Osteocyte (in vitro differentiated cells): ENCODE measurements at places on chromosomes 6 and 20. TPM values are rescaled to one million over a fixed set of nuclear protein-coding genes. Genes with fewer than 3 reads are reported as not detected.

The SSTR4 gene
- total RNA-seq, result not detected in 2 replicates

The TRAPPC3L gene
- total RNA-seq, result not detected in 2 replicates

The PSORS1C2 gene
- not detected in 2 replicates for total RNA-seq

The TAP2 gene
- 50.1 and 51.9 TPM in 2 replicates for total RNA-seq

The NOL7 gene
- 48.7 and 50.9 TPM in 2 replicates for total RNA-seq

DNA sequence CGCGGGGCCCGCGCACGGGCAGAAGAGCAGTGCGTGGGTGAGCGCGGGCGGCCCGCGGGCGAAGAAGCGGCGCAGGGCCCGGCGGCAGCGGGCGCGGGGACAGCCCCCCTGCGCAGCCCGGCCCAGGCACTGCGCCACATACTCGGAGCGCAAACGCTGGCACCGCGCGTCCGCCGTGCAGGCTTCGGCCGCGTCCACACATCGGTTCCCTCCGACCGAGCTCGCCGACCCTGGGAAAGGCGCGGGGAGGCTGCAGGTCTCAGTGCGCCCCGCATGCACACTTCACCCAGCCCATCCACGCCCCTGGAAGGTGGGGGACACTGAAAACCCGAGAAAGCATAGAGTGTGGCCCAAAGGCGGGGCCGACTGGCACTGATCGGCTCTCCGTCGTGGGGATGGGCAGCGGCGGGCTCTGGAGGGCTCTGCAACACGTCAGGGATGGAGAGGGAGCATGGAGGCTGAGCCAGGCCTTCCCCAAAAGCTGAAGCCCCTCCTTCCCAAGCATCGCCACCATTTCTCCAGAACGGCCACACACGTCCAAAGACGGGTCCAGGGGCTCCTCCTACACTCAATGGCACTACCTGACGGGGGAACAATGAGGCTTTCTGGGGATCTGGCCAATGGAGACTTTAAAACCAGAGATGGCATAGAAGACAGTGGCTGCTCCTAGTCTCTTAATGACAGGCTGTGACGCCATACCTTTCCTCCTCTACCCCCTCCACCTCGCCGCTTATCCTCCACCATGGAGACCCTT is 2.0 kb downstream of the GFRA4 start:
- no peak for DNase-seq

GRCh38 chr6:108966855-108967755 is 118.9 kb downstream of the ARMC2 start:
- DNase-seq, result no peak

DNA sequence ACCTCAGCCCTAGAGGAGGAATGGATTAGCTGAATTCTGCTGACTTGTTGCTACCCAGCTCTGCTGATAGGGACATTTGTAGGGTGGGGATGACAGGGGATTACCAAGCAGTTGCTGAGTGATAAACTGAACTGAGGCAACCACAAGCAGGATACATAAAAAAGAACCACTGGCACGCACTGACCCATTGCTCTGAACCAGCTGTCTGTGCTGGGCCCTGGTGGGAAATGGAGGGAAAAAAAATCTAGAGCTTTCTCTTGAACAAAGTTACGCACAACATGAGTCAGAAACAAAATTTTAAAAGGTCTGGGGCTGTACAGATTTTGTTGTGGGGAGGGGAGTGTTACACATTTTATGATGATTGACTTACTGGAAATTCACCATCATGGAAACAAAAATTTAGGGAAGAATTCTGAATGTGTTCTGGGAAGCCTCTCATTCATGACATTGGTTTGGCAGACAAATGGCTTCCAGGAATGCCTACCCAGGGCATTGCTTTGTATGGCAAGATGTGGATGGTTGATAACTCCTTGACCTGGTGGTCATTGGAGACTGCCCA is 37.7 kb downstream of the FOXO3 start:
- no peak for DNase-seq

- no peak for DNase-seq
Measured at GRCh38 chr6:87281426-87281825, 41.0 kb upstream of the SMIM8 start.

DNA sequence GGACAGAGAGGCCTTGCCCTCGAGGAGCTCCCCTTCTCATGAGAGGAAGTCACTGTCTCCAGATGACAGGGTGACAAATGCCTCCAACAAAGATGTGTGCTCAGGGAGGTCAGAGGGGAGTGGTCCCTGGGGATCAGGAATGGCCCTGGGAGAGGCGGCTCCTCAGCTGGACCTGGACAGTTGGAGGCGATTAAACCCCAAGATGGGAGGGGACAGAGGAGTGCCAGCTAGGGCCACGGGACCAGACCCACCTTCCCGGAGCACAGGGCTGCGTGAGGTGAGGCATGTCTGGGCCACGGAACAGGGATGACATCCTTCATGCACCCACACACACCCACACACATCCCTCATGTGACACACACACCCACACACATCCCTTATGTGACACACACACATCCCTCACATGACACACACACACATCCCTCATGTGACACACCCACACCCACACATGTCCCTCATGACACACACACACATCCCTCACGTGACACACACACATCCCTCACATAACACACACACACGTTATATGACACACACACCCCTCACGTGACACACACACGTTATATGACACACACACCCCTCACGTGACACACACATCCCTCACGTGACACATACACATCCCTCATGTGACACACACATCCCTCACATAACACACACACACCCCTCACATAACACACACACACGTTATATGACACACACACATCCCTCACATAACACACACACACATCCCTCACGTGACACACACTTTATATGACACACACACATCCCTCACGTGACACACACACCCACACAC is 57.4 kb upstream of the SLCO4A1 start:
- no peak for DNase-seq

DNA sequence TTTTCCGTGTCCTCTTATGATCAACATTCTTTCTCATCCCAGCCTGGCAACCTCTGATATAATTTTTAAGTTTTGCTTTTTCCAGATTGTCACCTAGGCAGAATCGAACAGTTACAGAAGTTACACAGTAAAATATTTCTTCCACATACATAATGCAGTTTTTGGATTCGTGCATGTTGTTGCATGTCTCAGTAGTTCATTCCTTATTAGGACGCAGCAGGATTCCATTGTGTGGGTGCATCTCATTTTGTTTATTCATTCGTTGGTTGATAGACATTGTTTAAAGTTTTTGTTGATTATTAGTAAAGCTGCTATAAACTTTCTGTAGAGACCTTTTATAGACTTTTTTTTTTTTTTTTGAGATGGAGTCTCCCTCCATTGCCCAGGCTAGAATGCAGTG is 284.3 kb upstream of the FERMT1 start:
- no peak for DNase-seq

- DNase-seq, result no peak
Measured at GRCh38 chr6:148214667-148215066, 128.0 kb upstream of the SASH1 start.

DNA sequence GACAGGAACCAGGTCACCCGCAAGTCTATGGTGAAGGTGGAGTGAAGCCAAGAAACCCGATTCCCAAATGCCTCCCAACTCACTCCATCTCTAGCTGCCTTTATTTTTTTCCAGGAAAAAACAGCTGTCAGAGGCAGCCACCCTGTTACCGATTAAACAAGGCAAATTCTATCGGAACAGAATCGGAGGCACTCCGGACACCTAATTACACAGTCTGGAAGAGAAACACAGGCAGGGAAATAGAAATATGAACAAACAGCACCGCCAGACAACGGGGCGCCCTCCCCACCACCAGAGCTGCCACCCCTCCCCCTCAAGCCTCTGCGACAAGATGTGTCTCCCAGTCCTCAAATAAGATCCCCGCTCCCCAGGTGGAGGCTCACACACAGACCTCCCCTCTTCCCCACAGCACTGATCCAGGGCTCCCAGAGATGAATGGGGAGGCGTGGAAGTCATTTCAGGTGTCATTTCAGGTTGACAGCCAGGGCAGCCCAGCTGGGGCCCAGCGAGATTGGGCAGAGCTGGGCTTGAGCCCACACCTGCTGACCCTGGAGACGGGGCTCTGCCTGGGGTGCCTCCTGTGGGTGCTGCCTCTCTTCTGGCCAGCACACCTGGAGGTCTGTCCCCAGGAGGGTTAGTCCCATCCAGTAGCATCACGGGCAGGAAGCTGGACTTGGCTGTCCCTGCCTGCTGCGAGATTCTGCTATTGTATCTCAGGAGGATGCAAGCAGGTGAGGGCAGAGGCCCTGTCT is 19.8 kb upstream of the VSTM2L start:
- no peak for DNase-seq

DNA sequence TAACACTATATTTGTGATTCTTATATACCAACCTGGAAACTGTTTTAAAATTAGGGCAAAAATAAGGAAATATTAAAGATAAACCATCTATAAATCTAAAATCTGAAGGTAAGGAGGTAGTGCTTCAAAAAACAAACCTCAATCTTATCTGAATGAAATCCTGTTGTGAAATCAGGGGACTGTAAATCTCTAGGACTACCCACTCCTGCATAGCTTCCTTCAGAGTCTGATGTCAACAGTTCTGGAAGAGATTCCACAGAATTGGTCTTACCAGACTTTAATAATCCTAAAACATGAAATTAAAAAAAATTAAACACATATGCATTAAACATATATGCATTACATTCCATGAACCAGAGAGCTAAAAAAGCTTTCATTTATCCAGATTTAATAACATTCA is 51.4 kb downstream of the IBTK start:
- DNase-seq, result no peak

GRCh38 chr20:5153152-5153467 is 26.3 kb downstream of the CDS2 start:
- no peak for DNase-seq

GRCh38 chr20:830011-830521 is 3.4 kb upstream of the FAM110A start:
- no peak for DNase-seq
